ENCODE measurements at places on chromosomes 4 and X.

- DNase-seq, result no peak
Observed at GRCh38 chr4:60194214-60194613, 1005.9 kb upstream of the ADGRL3 start.

DNA sequence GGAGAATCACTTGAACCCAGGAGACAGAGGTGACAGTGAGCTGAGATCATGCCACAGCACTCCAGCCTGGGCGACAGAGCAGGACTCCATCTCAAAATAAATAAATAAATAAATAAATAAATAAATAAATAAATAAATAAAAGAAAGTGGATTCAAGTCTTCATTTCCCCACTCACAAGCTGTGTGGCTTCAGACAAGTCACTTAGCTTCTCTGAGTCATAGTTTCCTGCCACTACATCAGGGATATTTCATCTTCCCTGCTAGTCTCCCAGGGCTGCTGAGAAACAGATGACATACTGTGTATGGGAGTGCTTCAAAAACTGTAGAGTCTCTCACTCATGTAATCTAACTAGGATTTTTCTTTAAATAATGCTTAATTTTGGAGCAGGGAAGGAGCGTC, 37.2 kb downstream of the TBC1D9 start:
- no peak for DNase-seq

GRCh38 chr4:25632135-25632534, 23.5 kb upstream of the SLC34A2 start:
- no peak for DNase-seq

GRCh38 chrX:2989565-2989964, 16.8 kb upstream of the ARSH start:
- DNase-seq, result no peak

- no peak for DNase-seq
Observed at GRCh38 chr4:156870131-156870530, 101.5 kb downstream of the PDGFC start.

DNA sequence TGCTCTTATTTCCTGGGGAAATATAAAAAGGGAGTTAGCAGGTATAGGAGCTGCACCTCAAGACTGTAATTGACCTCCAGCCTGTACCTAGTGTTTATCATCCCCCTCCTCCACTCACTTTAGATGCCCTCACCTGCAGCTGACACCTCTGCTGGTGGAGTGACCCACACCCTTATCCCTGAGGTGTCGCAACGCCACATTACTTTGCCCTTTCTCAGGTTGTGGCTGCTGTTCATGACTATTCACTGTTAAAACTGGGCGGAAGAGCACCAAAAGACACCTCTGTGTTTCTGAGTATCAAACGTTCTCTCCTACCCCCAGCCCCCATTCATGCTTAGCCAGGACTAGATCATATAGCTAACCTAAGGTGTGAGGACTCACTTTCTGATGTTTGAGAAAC, 101.5 kb upstream of the ADAMTS3 start:
- no peak for DNase-seq

GRCh38 chr4:102734591-102735385, 26.0 kb downstream of the MANBA start:
- DNase-seq, result no peak

DNA sequence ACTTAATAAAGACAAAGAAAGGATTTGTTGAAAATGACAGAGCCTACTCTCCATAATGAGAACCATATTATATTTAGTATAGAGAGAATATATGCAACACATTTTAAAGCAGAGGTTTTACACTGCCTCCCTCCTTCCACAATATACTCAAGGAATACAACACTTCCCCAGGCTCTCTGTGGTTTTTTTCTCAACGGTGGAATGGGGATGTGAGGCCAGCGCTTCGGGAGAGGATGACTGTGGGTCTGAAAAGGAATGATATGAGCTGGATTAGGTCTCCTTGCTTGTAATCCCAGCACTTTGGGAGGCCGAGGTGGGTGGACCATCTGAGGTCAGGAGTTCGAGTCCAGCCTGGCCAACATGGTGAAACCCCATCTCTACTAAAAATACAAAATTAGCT, 348.7 kb upstream of the KLF3 start:
- DNase-seq, result no peak

GRCh38 chr4:108160741-108161352, 7.9 kb downstream of the LEF1 start:
- no peak for DNase-seq

DNA sequence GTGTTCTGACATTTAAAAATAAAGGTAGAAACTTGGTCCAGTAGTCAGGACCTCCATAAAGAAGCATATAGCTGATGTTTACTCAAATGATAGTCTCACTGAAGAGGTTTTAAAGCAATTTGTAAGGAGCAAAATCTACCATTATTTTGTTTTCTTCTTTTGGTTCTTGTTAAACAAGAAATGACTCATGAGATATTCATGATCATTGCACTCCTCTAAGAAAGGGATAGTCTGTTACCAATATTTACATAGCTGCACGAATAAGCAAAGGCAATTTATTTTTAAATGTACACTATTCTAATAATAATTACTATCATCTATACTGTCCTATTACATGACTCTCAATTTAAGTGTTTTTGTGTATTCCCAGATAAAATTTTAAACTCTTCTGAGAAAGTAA, 397.9 kb downstream of the FAM47B start:
- no peak for DNase-seq

DNA sequence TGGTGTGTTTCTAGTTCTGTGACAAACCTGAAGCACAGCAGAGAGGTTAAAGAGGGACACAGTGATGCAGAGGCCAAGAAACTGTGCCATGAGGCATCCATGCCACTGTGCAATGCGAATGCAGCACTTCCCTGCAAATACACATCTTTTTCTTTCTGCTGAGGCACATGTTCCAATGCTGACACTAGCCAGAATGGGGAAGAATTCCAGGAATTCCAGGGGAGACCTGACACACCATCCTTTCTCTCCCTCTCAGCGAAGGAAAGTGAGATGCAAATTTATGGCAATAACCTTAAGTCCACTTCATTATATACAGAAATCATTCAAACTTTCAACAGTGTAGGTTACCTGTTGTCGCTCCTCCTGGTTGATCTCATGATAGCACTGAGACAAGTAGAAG, 204.8 kb downstream of the LDB2 start:
- no peak for DNase-seq

- DNase-seq, result no peak
Observed at GRCh38 chr4:2083116-2083825, 24.1 kb downstream of the NAT8L start.

GRCh38 chr4:101952985-101953384, 162.5 kb downstream of the BANK1 start:
- DNase-seq, result no peak

DNA sequence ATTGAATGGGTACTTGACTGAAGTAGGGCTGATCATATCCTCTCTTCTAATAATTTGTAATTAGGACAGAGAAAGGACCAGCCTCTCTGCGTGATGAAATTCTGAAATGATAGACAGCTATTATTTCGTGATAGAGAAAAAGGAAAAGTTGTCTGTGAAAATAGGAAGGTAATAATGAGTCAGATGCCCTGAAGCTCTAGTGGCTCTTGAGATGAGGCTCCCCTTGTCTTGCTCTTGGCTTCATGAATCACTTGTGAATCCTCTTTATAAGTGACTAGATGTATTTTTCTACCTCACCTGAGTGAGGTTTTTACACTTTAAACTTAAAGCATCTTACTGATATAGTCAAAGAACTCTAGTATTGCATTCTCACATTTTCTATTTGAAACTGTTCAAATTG, 888.9 kb downstream of the PCDH18 start:
- no peak for DNase-seq

- no peak for DNase-seq
Observed at GRCh38 chr4:119478446-119479179, 150.0 kb downstream of the PDE5A start.

DNA sequence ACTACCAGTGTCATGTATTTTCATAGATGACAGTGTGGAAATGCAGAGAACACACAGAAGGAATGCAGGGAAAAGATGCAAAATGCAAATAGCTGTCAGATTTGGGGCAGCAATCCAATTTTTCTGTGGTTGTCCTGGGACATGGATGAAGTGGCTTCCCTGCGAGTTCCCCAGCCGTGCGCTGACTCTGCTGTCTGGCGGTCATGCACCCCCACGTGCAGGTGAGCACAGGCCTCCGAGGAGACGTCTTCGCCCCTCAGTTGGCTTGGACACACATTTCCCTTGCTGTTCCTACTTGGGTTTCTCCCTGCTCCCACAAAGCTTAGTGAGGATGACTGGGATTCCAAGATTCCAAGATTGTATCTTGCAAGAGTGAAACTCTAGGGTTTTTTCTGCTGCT, 24.4 kb downstream of the BLOC1S4 start:
- no peak for DNase-seq

DNA sequence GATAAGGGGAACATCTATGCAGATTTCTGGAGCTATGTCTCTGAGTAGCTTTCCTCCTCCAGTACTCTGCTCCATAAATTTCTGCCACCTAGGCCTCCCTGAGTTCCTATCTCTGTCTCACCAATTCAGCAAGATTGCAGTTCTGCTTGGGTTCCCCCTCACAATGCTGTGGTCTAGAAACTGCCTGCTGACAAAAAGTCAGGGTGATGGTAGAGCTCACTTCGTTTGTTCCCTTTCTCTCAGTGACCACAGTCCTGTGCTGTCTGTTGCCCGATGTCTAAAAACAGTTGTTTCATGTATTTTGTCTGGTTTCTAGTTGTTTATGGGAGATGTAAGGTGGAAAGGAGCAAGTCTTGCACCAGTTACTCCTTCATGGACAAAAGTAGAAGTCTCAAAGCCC, 41.1 kb downstream of the AMMECR1 start:
- no peak for DNase-seq

DNA sequence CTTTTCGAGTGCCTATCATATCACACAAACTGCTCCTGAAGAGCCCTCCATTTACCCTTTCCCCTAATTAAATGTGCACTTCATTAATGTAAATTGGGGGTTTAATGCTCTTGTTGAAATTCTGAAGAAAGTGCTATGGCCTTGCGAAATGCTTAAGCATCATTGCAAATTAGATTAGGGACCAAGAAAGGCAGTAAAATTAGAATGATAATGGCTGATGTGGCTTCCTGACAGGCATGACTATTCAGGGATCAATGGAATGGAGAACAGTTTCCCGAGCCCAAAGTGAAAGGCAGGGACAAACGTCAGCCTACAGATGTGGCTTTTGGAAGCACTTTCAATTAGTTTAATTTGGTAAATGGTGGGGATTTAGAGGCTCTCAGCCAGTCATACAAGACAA, 120.1 kb downstream of the NKX6-1 start:
- no peak for DNase-seq

GRCh38 chrX:10166731-10167151, 10.0 kb downstream of the CLCN4 start:
- DNase-seq, result peak; percentile 55

- no peak for DNase-seq
Observed at GRCh38 chr4:73456177-73457022, 20.4 kb downstream of the AFP start.

- DNase-seq, result peak; percentile 29
Observed at GRCh38 chrX:129478516-129478915, 44.8 kb downstream of the SMARCA1 start.

DNA sequence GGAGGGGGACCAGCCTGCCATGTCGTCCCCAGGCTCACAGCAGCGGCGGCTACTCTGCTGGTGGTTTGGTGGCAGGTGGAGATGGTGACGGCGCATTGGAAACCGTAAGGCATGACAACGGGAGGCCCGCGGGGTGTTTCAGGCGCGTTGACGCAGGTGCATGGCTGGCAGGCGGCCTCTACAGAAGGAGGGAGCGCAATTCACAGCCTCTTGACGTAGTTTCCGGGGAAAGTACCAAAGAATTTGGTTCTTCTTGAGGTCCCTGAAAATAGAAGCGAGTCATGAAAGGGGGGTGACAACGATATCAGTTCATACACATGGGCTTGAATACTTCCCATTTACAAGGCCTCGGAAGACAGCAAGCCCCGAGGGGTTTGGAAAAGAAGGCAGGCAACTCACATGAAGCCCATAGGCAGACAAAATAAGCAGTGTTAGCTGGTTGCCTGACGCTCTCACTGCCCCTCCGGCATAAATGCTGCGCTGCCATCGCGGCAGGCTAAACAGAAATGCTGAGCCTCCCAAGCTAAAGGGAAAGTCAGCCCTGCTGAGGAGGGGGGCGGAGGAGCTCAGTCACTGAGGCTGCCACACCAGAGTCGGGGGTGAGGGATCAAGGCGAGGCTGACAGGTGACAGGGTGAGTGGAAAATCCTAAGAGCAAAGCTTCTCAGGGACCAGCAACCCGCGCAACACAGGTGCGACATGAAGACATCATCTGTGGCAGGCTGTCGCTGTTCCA, 52.3 kb upstream of the PDLIM3 start:
- peak; percentile 49 for DNase-seq

GRCh38 chrX:130158311-130158710, 7.3 kb downstream of the AIFM1 start:
- no peak for DNase-seq

DNA sequence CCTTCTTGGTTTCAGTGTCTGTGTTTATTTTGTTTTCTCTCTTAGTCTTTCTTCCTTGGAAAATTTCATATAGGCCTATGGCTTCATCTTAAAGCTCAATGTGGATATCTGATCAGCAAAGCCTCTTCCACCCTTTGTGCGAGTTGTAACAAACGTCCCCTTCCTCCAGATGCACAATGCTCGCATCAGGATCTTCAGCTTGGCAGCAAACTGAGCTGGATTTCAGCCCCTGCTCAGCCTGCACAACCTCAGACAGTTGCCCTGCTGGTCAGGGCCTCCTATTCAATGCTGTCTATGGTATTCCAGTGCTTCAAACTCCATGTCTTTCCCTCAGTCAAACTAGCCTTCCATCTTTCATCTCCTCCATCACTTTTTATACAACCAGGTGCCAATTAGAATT, 309.4 kb downstream of the ARHGAP24 start:
- DNase-seq, result no peak

DNA sequence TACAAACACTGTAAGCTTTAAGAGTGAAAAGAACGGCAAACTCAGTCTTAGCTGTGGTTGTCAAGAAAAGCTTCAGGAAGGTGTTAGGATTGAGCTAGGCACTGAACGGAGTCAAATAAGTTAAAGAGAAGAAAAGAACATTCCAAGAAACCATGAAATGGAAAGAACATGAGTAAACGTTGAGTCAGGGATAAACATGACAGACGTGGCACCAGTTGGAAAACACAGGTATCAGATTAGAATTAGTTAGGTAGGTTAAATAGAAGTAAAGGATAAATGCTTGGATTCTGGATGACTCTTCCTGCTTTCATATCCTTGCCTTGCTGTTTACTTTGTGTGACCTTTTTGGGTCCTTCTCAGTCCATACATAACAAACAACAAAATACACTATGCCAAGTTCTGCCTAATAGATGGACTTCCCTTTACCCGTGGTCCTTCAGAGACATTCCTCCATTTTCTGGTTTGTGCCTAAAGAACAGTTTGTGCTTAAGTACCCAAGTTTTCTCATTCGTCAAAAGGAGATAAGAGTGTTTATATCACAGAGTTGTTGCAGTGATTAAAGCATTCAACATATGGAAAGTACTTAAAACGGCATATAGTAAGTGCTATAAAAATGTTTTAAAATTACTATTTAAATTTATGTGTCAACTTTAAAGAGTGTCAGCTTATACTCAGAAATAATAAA, 446.9 kb downstream of the TMA16 start:
- no peak for DNase-seq

Measured in left hindlimb (tissue), 1 donor.